Activated T-cell treated with anti-CD3 and anti-CD28 coated beads, Interleukin-2, amount 50 U/mL, for 72 hours (primary cell): ENCODE measurements at places on chromosomes 6 and 20. TPM values are rescaled to one million over a fixed set of nuclear protein-coding genes. Genes with fewer than 3 reads are reported as not detected.

Gene ANKRD60
- not detected for total RNA-seq

Gene EYA2
- not detected for total RNA-seq

Gene MUCL3
- total RNA-seq: not detected

Gene ACTL10
- 1.4 TPM for total RNA-seq

Gene GGT7
- 20.8 TPM for total RNA-seq

Gene PSORS1C1
- 0.67 TPM for total RNA-seq

Gene SLC17A2
- not detected for total RNA-seq

Gene FILIP1
- total RNA-seq: 0.05 TPM

Gene AIG1
- 28.2 TPM for total RNA-seq

Gene CDH26
- 3.1 TPM for total RNA-seq

Gene BMP7
- 0.31 TPM for total RNA-seq

Gene CAP2
- not detected for total RNA-seq

Gene POPDC3
- not detected for total RNA-seq

Gene SLC2A4RG
- total RNA-seq: 43.5 TPM

Gene RBM24
- not detected for total RNA-seq

Gene HAO1
- total RNA-seq: not detected

Gene DTNBP1
- 24.5 TPM for total RNA-seq

Gene SLC32A1
- total RNA-seq: not detected

Gene CPXM1
- 4.0 TPM for total RNA-seq

Gene DEFB124
- not detected for total RNA-seq
